PC-3 (cell line): ENCODE measurements at places on chromosomes 7 and 10.

GRCh38 chr7:158395780-158396278 is 191.8 kb downstream of the PTPRN2 start:
- peak; percentile 5 for DNase-seq

DNA sequence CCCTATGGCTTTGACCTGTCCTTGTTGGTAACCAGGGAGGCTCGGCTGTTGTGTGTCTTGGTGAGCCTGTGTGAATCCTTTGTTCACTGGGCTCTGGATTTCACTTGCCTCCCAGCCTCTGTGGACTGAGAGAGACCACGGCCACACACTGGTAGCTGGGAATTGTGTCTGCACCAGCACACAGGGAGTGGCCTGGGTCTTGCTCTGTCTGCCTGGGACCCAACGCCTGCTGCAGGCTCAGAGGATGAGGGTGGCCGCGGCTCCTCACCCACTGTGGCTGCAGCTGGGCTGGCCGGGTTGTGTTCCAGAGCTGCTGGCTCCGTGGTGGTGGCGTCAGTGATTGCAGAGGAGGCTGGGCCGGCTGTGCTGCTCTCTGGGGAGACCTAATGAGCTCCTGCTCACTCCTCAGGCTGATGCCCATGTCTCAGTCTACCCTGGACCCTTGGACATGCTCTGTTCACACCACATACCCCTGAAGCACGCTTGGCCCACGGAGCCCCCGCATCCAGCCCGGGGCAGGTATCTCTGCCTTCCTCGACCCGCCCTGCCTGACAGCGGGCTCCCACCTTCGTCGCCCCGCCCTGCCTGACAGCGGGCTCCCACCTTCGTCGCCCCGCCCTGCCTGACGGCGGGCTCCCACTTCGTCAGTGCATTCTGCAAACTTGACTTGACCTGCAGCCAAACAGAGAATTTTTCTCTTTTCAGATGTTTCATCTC is 328.5 kb downstream of the ADARB2 start:
- DNase-seq, result no peak

DNA sequence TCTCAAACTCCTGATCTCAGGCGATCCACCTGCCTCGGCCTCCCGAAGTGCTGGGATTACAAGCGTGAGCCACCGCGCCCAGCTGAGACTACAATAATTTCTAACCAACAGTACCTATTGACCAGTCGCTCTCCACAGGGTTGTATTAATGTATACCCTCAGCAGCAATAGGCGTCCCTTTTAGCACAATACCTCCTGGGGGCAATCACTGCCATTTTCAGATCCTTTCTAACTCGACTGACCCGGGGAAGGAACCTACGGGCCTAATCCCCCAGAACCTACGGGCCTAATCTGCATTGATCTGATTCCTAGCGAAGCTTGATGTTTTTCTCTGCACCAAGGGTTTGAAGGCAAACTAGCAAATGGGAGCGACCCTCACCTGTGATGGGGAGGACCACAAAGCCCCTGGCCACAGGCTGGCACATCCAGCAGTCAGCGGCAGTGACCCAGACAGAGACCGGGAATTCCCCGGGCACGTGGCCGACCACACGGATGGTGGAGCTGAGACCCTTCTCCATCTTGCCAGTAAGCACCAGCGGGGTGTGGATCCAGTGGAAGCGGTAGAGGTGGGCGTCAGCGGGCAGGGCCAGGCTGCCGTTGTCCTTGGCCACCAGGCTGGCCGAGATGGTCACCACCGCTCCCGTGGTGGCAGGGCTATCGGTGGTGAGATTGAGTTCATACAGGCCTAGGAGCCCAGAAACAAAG is 6.9 kb downstream of the TMEM130 start:
- DNase-seq, result no peak

DNA sequence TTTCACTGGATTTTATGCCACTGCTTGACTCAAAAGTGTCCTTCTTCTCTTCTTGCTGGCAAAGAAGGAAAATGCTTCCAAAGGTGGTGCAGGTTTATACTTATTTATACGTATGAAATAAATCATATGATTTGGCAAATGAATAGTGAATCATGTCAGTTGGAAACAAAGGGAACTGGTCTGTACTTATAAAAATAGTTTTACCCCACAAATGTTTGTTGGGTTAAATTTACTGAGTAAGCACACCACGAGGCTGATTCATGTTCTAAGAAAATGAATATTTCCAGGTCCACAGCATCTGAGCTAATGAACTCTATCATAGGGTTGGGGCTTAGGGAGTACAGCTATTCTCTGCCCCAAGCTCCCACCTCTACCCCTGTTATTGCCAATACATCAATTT is 232.2 kb downstream of the TRIL start:
- DNase-seq, result peak; percentile 67

DNA sequence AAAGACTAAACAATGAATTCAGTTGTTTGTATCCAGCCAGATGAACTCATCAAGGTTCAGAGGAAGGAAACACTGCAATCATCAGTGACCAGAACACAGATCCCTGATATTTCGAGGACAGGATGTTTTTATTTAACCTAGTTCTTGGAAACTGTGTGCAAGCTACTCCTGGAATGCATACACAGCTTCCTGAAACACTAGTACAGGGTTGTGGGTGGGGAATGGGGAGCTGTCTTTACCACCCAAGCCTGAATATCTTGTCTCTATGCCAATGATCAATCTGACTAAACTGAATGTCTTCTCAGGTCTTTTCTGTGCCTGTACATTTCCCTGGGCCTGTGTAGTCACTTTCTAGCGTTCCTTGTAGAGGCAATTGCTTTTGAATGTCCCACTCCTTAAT is 374.6 kb downstream of the CALN1 start:
- no peak for DNase-seq

DNA sequence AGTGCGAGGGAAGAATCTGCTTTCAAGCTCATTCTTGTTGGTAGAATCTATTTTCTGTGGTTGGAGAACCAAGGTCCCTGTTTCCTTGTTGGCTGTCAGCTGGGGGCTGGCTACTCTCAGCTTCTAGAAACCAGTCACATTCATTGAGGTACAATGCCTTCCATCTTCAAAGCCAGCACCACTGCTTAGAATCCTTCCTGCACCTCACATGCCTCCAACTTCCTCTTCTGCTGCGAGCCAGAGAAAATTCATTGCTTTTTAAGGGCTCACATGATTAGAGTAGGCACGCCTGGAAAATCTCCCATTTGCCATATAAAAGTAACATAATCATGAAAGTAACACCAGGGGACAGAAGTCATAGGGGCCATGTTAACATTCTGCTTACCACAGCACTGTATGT is 28.7 kb downstream of the TES start:
- DNase-seq, result no peak

- peak; percentile 15 for DNase-seq
Observed at GRCh38 chr7:137360087-137360679, 16.6 kb upstream of the PTN start.

DNA sequence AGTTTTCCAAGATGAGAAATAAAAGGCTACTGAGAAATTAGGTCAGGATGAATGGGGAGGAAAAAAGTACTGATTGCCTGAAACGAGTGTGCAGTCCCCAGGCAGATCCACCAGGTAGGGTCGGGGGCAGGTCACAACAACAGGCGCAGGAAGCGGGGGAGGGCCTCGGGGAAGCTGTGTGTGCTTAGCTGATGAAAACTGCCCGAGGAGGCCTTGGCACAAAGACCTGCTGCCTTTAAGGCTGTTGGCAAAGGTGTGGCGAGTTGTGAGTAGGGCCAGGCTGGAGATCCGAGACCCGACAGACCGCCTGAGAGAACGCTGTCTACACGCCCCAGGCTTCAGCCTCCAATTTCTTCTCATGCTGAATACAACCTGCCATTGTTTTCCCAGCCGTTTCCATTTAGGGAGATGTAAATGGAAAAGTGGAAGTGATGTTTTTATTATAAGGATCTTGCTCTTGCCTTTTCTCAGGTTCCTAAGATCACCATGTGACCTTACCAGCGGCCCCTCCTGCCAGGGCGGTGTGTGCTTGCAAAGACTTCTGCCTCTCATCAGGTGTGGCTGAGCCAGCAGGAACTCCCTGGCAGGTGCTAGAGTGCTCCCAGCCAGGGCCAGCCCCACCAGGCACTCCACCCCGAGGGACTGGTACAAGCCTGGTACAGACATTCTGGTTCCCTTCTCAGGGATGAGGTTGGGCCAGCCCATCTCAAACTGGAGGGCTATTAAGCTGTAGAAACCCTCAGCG is 60.8 kb downstream of the DLG5 start:
- DNase-seq, result no peak

DNA sequence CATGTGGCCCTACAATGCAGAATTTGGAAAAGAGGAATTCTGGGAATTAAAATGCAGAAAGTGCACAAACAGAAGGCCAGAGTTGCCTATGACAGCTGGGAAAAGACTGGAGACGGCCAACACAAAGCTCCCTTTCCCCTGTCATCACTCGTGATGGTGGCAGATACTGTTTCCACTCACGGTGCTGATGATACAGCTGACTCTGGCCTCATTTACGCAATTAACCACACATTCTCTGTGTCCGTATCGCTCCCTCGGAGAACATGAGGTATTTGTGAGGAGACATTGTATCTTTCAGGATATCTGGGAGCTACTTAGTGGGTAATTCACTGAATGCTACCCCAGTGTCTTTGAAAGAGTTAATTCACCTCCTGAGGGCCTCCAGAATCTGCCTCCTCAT is 172.8 kb downstream of the TAX1BP1 start:
- DNase-seq, result no peak

GRCh38 chr7:130401578-130401977 is 21.3 kb downstream of the CPA1 start:
- no peak for DNase-seq

DNA sequence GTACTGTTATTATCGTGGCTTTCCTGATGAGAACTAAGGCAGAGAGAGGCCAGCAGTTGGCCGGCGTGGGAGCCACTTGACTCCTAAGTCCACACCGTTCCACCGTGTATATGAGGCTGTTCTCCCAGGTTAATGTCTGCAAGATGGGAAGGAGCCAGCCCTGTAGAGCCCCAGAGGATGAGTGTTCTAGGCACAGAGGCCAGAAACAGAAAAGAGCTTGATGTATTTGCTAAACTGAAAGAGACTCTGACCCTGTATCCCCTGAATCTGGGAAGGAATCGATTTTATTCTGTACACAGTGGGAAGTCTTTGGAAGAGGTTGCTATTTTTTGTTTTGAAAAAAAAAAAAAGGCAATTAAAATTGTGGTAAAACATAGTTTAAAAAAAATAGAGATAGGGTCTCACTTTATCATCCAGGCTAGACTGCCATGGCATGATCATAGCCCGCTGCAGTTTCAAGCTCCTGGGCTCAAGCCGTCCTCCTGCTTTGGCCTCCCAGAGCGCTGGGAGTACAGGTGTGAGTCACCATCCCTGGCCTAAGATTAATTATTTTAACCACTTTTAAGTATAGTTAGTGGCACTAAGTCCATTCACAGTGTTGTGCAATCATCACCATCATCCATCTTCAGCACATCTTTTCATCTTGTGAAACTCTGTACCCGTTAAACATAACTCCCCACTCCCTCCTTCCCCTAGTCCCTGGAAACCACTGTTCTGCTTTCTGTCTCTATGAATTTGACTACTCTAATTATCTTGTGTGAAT is 348.8 kb downstream of the SDK1 start:
- DNase-seq, result no peak

DNA sequence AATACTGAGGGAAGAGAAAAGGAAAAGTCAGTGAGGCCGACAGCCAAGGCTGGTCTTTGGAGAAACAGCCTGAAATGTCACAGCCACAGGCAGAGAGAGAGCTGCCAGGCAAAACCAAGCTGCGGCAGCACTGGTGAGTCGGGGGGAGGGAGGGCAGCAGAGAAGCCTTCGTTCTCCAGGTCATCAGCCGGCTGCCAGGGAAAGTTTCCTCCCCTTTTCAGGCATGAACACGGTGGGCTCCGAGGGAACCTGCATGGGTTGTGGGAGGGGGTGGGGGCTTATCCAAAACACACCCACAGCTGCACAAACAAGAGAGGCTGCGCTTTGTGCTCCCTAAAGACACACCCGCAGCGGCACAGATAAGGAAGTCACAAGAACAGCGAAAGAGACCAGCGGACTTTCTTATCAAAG is 62.3 kb upstream of the NKX6-2 start:
- DNase-seq, result no peak

- DNase-seq, result no peak
Observed at GRCh38 chr7:159226011-159226702, 81.5 kb upstream of the VIPR2 start.

DNA sequence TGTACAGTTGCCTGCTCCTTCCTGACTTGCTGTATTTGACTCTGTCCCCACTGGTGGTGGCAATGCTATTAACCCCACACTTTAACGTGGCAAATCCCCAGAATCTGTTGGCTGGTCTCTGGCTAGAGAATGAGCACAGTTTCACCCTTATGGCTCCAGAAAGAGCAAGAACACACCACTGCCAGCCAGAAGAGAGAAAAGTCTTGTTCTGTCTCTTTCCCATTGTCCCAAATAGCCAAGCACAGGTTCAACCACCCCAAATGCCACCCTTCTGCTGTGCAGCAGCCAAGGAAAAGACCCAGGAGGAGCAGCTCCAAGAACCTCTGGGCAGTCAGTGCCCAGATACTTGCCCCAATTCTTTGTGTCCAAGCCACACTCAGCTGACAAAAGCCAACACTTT is 11.3 kb downstream of the SLC16A9 start:
- no peak for DNase-seq

DNA sequence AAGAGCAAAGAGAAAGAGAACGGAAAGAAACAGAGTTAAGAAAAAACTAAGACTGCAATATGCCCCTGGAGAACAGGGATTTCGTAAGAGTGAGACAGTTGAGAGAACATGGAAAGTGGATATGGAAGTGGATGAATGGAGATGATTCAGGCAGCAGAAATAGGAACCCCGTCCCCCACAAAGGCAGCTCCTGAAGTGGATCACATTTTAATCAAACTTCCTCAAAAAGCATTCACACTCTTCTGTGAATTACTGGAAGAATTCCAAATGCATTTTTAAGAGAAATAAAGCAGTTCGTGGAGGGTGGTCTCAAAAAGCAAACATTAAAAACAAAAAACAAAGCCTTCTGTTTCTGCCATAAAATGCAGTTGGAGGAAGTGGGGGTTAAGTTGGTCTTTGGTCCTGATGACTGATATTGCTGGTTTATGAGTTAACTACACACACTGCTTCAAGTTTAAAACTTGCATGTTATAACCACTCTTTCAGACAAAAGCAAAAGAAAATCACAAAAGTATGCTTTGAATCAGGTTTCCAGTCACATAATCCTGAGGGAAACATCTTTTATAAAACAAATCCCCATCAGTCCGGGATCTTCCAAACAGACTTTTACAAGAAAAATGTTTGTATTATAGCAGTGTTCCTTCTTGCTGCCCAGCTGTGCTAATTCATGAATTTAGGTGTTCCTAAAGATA is 214.3 kb downstream of the FANK1 start:
- DNase-seq, result no peak
